ENCODE measurements at places on chromosomes 2 and 18.
A peak's percentile ranks its signal among the peaks of the same experiment; 100 is the strongest.

GRCh38 chr2:151297882-151298281 lies 8.4 kb upstream of the NMI start:
- DNase-seq = no peak

DNA sequence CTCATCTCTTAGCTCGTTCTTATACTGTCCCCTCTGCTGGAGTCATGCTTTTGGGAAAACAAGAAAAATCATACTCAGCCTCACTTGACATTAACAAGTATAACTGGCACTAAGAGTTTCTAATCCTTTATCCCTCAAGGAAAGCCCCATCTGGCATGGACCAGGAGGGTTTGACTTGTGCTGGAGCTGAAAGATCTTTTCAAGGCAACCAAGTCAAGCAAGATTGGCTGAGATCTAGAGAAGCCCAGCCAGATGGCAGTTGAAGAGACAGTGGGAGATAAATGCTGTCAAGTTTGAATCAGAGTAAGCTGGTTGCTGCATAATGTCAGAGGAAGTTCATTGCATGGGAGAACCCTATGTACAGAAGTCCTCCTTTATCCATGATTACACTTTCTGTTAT lies 336.5 kb upstream of the LRP1B start:
- no peak for DNase-seq

DNA sequence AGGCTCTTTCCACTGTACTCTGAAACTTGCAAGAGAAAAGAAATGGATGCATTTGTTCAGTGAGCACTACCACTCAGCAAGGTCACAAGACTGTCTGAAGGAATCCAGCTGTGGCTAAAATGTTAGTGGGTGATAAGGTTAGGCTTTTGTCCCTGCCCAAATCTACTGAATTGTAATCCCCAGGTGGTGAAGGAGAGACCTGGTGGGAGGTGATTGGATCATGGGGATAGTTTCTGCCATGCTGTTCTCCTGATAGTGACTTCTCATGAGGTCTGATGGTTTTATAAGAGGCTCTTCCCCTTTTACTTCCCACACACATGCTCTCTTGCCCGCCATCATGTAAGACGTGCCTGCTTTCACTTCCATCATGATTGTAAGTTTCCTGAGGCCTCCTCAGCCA lies 68.2 kb downstream of the ZNF385B start:
- no peak for DNase-seq

GRCh38 chr2:102803041-102803896 lies 41.4 kb downstream of the TMEM182 start:
- DNase-seq = no peak

DNA sequence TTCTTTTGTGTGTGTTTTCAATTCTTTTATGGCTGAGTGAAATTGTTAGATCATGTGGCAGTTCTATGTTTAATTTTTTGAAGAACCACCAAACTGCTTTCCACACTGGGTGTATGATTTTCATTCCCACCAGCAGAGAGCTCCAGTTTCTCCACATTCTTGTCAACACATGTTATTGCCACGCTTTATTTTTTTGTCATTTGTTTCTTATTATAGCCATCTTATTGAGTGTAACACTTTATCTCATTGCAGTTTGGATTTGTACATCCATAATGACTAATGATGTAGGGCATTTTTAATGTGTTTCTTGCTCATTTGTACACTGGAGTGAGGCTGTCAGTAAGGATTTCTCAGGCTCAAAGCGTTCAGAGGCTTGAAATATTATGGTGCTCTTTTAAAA lies 184.2 kb downstream of the PIEZO2 start:
- no peak for DNase-seq

- no peak for DNase-seq
Observed at GRCh38 chr2:96739076-96739632, 710 bp downstream of the LMAN2L start.

- peak; percentile 59 for DNase-seq
Observed at GRCh38 chr2:220394433-220394832, 767.0 kb downstream of the SLC4A3 start.

DNA sequence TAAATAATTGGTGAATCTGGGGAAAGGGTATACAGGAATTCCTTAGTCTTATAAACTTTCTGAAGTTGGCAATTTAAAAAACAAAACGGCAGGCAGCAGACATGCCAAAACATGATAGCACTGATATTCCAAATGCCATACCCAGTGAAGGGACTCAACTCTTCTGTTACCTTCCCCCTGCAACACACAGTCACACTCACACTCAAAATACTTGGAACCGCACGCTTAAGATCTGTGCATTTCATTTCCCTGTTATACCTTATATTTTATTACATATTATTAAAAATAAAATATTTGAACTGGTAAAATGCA lies 123.4 kb downstream of the ZFP36L2 start:
- no peak for DNase-seq

GRCh38 chr2:630451-631320 lies 46.5 kb downstream of the TMEM18 start:
- no peak for DNase-seq

DNA sequence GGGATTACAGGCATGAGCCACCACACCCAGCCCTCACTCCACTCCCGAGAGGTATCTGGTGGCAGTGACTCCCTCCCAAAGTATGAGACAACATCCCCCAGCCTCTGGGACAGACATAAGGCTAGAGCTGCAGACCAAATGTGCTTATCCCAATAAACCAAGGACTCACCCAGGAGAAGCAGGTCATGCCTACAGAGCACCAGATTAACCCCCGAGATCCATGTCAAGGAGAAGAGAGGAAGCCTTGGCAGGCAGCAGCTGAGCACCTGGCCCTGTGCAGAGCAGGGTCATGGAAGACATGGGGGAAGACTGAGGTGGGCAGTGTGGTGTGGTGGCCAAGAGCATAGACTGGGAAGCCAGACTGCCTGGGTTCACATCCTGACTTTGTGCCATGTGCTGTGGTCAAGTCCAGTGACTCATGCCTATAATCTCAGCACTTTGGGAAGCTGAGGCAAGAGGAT lies 7.2 kb downstream of the RAB11FIP5 start:
- DNase-seq = no peak

GRCh38 chr18:78975699-78976335 lies 3.8 kb upstream of the SALL3 start:
- peak; percentile 75 for DNase-seq

DNA sequence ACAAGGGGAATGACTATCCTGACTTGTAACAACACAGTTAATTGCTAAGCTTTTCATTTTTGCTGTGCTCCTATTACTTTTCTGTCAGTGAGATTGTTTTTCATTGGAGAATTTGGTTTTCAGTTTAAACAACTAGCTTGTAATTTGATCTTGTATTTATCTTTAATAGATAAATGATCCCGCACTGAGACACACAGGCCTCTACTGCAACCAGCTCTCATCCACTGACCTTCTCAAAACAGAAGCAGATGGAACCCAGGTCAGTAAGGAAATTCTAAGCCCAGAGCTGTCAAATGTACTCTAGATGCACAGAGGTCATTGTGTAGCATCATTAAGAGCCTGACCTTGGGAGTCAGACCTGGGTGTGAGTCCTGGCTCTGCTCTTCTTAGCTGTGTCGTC lies 30.7 kb downstream of the PTRHD1 start:
- DNase-seq = no peak

GRCh38 chr2:28449488-28450395 lies 46.1 kb upstream of the PLB1 start:
- DNase-seq = no peak

- no peak for DNase-seq
Observed at GRCh38 chr18:75393721-75394120, 33.8 kb downstream of the SMIM21 start.

- no peak for DNase-seq
Observed at GRCh38 chr2:777051-777450, 99.8 kb upstream of the TMEM18 start.

GRCh38 chr2:226190479-226191252 lies 609.0 kb downstream of the IRS1 start:
- no peak for DNase-seq

DNA sequence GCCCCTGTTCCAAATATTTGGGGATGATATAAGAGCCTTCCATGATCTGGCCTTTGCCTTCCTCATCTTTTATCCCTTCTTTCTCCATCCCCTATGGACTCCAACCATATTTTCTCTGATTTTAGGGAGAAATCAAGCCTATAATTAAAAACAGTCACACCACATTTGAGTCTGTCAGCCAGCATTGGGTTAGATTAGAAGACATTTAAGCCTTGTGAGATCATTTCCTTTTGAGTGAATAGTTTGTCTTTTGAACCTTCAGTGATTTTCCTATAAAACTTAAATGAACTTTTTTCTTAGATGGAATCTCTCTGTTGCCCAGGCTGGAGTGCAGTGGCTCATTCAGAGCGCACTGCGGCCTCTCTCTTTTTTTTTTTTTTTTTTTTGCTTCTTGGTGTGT lies 7.6 kb upstream of the C18orf32 start:
- DNase-seq = no peak

- DNase-seq = no peak
Observed at GRCh38 chr2:145750612-145751011, 1230.7 kb upstream of the ZEB2 start.

GRCh38 chr2:196104066-196104465 lies 35.4 kb upstream of the DNAH7 start:
- no peak for DNase-seq

DNA sequence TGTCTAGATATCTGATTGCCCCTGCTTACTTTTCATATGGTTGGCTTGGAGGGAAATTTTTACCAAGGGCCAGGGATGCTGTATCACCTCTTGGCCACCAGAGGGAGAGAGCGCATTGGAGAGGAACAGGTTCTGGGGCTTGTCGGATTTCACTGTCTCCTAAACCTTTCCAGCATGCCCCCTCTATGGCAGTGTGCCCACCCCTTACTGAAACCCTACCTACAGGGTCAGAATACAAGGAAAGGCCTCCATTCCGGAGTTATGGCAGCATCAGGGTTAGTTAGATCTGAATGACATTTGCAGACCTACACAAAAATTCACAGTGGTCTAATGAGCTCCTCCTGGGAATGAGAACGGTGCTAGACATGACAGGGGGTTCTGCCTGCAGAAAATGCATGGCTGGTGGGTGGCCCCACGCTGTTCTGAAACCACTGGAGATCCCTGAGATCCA lies 5.8 kb downstream of the SLC14A2 start:
- DNase-seq = peak; percentile 46

GRCh38 chr2:170191166-170191866 lies 13.4 kb downstream of the MYO3B start:
- DNase-seq = peak; percentile 4

- DNase-seq = no peak
Observed at GRCh38 chr18:42275138-42275535, 320.1 kb downstream of the PIK3C3 start.

GRCh38 chr2:101698014-101698843 lies 722 bp downstream of the MAP4K4 start:
- no peak for DNase-seq

- DNase-seq = no peak
Observed at GRCh38 chr2:113089916-113090315, 22.1 kb downstream of the IL1F10 start.

GRCh38 chr2:193549661-193550060 lies 1354.9 kb upstream of the TMEFF2 start:
- no peak for DNase-seq

DNA sequence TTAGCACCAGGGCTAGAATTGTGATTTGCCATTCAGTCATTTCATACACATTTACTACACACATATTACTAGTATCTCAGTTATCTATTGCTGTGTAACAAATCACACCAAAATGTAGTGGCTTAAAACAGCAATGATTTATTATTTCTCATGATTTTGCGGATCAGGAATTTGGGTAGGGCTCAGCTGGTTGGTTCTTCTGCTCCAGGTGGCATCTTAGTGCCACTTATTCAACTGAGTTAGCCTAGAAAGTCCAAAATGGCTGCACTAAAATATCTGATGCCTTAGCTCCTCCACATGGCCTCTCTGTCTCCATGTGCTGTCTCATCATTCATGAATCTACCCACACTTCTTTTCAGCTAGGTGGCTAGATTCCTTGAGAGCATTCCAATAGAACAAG lies 107.1 kb downstream of the ZFP36L2 start:
- no peak for DNase-seq

- DNase-seq = no peak
Observed at GRCh38 chr2:69166812-69167468, 154.0 kb downstream of the ANTXR1 start.

DNA sequence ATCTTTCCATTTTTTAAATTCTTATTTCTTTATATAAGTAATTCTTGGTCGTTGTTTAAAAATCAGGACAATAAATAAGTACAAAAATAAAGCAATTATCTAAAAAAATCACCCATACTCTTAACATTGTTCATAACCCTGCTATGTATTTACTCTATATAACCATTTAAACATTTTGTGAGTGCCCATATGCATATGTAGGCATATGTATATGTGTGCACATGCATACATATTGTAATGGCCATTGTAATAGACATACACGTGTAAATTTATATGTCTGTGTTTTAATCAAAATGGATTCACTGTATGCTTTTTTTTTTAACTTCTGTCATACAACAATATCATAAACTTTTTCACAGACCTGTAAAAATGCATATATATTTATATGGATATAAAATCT lies 25.6 kb downstream of the DNAJC10 start:
- DNase-seq = no peak

DNA sequence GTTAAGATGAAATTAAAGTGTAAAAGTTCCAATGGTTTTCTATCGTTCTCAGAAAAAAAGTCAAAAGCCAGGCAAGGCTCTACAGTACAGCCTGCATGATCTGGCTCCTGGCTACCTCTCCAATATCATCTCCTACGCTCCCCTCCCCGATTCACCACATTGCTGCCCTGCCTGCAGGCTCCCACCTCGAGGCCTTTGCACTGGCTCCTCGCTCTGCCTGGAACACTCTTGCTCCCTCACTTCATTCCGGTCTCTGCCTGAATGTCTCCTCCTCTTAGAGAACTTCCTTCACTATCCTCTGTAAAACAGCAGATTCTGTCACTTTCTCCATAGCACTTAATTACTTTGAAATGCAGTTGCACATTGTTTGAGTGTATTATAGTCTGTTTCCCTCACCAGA lies 72.5 kb downstream of the KLF7 start:
- DNase-seq = no peak

- DNase-seq = no peak
Observed at GRCh38 chr2:26610504-26611335, 30.4 kb downstream of the CIB4 start.

DNA sequence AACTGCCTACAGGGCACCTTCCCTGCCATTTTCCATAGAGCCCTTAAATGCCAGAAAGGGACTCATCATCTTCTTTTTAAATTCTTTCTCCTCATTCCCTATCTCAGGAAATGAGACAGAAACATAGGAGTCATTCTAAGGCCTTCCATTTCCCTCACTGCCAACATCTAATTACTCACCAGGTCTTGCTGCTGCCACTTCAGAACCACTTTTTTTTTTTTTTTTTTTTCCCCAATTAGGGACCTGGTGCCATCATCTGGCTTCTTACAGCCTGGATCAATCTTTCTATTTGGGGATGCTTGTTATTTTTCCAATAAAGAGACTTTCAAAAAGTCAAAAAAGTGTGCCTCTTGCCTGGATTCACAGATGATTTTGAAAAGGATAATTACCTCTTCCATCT lies 373.4 kb downstream of the LPIN1 start:
- DNase-seq = no peak

GRCh38 chr2:26754972-26755670 lies 9.0 kb upstream of the SLC35F6 start:
- DNase-seq = no peak

DNA sequence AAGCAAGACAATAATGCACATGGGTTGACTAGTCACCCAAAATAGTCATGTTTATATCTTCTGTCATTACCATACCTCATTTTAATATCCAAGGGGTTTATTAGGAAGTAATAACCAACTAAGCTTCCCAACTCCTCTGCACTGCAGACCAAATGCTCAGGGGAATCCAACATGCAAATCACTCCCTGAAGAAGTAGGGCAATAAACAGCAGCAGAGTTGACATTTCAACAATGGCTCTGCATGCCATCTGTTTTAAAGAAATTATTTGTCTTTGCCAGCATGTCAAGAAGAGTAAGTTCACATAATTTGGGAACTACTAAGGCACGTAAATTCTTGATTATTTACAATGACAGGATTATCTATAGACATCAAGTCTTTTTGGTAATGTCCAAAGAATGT lies 84.4 kb upstream of the LYPD1 start:
- DNase-seq = no peak
